ENCODE measurements at places on chromosomes 1 and 21.
A peak's percentile ranks its signal among the peaks of the same experiment; 100 is the strongest.

GRCh38 chr1:34360574-34360973, 183.9 kb downstream of the C1orf94 start:
- DNase-seq: no peak

DNA sequence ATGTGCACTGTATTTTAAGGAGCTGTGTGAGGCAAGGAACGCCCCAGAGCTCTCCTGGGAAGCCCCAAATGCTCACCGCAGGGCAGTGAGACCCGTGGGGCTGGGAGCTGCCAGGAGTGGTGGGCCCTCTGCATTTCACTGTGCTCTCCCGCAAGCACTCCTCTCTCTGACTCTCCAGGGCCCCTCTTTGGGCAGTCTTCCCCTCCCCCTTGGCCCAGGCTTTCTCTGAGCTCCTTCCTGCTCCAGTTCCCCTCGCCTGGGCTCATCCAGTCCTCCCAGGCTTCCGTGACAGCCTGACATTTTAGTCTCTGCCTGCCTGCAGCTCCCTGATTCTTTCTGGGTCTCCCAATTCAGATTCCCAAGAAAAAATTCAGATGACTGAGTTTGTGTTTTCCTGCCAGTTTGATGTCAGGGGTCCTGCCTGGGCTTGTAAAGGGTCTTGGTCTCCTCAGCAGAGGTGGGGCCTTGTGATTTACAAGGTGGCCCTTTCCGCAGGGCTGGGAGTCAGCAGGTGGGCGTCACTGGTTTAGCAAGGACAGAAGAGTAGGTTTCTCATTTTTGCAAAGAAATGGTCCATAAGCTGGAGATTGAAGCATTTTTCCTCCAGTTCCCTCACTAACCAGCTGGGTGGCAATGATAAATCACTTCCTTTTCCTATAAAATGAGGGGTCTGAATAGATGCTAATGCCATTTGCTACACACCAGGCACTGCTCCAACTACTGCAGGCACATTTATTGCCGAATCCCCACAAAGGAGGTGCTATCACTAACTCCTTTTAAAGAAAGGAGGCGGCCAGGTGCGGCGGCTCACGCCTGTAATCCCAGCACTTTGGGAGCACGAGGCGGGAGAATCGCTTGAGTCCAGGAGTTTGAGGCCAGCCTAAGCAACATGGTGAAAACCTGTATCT, 1.9 kb upstream of the CA6 start:
- DNase-seq: no peak

DNA sequence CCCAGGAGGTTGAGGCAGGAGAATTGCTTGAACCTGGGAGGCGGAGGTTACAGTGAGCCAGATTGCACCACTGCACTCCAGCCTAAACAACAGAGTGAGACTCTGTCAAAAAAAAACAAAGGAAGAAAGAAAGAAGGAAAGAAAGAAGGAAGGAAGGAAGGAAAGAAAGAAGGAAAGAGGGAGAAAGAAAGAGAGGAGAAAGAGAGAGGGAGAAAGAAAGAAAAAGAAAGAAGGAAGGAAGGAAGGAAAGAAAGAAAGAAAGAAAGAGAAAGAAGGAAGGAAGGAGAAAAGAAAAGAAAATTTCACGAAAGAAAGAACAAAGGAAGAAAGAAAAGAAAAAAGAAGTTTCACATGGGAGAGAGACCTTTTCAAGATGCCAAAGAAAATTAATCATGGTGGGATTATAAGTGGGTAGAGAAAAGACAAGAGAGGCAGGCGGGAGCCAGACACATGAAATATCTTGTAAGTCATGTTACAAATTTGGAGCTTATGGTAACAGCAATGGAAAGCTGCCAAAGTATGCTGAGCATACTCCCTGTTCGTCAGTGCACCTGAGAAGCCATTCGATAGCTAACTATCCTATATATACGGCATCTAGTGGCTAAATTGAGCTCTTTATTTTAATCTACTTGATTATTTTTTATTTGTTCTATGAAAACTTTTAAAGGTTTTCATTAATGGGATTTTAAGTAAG, 41.3 kb upstream of the TNFSF4 start:
- no peak for DNase-seq

DNA sequence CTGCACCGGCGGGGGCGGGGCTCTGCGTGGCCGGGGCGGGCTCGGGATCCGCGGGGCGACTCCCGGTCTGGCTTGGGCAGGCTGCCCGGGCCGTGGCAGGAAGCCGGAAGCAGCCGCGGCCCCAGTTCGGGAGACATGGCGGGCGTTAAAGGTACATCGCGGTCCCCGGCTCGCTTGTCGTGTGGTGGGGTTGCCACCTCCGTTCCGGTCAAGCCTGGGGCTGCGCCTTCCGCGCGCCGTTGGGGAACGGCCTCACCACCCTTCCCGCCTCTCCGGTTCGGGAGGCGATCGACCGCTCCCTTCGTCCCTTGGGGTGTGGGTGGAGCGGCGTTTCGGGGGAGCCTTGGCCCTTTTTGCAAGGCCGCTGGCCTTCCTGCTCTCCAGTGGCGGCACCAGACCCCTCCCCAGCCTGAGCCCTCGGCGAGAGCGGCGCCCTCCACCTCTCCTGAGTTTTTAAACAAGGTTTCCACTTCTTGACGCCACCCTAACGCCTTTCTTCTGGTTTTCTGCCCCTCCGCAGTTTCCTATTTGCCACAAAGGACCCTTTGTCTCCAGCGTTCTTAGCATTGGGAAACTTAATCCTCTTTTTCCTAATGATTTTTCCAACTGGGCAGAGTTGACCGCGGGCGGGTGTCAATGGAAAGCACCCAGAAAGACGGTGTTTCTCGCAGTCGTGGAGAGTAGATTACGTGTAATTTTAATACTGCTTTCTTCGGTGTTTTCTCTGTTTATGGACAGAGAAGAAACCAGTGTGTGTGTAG, at the start of the genes LEPR and LEPROT:
LEPR (plus strand) TSS at position 79 of the 761 bp plus-strand sequence. CDS start 144,898 bp downstream, outside the sequence.
LEPROT (plus strand) TSS at position 79 of the 761 bp plus-strand sequence; CDS start at position 136, 57 bp downstream.
- DNase-seq: no peak

GRCh38 chr1:6731905-6732304, 30.3 kb upstream of the DNAJC11 start:
- DNase-seq: no peak

DNA sequence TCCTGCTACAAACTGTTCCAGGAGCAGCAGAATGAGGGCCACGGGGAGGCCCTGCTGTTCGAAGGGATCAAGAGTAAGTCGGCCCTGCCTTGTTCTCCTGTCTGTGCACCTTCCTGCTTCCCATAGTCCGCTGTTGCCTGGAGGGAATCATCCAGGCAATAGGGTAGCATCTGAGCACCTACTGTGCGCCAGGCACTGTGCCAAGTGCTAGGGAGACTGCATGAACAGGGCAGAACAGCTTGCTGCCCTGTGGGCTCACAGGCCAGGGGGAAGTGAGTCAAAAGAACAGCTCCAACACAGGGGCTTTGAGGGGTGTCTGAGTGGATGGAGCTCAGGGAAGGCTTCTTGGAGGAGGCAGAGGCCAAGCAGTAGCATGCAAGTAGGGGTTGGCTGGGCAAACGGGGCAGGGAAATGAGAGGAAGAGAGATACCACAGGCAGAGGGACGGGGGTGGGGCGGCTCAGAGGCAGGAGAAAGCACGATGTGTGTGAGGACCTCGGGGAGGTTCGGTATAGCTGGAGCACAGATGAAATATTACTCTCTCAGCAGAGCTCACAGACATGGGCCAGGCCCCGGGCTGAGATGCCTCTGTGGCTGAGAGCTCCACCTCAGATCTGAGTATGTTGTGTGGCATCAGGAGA, 15.5 kb upstream of the PADI6 start:
- peak; percentile 8 for DNase-seq

- no peak for DNase-seq
These were observed 29.1 kb downstream of the THRAP3 start for GRCh38 chr1:36253161-36253862.

- no peak for DNase-seq
These were observed 9.2 kb downstream of the NR5A2 start for GRCh38 chr1:200036619-200037270.

DNA sequence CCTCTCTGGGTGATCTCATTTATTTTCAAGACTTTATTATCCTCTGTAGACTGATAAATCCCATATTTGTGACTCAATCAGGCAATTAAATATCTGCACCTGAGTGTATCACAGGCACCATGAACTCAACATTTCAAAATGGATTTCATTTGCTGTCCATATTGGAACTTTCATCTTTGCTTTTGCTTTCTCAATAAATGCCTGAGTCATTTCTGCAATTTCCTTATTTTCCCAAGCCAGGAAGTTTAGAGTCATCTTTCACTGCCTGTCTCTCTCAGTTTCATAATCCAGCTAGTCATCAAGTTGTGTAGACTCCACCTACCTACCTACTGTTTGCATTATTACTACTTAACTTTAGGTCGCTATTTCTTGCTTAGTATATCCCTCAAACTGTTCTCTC, 540.9 kb downstream of the LMO4 start:
- DNase-seq: no peak

- no peak for DNase-seq
These were observed 52.2 kb upstream of the IRF2BP2 start for GRCh38 chr1:234662148-234662547.

GRCh38 chr21:39071623-39072214, 111.5 kb downstream of the PSMG1 start:
- DNase-seq: no peak

DNA sequence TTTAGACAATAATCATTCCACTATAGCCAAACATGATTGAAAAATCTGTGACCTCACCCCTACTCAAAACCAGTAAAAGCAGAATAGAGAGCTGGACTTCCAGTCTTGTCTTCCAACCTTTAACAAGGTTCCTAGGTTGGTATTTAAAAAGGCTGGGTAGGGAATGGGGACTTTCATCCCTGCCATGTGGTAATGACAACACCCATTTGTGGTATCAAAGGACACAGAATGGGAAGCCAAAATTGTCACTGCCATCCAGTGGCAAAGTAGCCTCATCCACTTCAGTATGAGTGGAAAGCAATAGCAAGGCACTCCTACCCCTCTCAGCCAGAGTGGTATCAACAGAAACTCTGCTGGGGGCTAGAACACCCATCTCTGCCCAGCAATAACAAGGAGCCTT, 33.9 kb downstream of the UCHL5 start:
- DNase-seq: no peak

GRCh38 chr1:201877877-201878401, 10.8 kb upstream of the SHISA4 start:
- DNase-seq: no peak

DNA sequence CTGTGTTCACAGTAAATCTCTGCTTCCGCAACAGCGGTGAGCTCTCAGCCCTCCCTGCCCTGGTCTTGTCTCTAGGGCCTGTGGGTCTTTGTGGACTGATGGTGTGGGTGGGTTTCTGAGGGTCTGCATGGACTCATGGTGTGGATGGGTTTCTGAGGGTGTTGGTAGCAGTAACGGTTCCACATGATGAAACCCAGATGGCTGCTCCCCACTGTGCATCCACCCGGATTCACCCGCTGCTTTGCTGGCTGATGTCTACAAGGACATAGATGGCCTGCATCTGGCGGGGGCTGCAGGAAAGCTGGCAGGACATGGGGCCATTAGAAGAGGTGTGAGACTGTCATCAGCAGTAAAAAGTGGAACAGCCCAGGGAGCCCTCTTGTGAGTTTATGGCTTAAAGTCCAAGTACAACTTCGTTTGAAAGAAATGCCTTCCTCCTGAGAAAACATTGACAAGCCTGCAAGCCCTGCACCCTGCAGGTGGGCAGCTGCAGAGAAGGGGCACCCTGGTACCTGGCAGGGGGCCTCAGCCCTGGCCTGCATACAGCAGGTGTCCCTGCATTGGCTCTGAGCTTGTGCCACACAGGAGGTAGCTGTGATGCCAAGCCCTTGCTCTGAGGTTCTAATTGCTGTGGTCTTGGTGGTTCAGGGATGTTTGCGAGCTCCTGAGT, 156.9 kb upstream of the COL6A1 start:
- no peak for DNase-seq

- DNase-seq: no peak
These were observed 50.9 kb downstream of the TAS1R2 start for GRCh38 chr1:18808550-18808949.

DNA sequence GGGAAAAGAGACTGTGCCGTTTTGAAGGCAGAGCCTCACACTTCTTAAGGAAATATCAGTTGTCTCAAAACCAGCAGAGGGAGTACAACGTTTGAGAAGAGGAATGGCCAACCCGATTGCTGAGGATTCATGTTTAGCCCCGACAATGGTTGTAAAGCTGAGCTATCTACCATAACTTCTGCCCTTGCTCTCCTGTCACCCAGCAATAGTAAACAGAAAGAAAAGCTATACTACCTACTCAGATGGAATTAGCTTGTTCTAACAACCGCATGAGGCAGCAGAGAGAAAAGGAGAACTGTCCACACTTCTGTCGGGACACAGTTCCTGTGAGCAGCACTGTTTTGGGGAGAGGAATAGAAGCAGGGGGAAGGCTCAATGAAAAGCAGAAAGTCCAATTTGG, 91.2 kb downstream of the SLC45A1 start:
- DNase-seq: no peak

- DNase-seq: no peak
These were observed 104.9 kb upstream of the SNX7 start for GRCh38 chr1:98556521-98557158.

DNA sequence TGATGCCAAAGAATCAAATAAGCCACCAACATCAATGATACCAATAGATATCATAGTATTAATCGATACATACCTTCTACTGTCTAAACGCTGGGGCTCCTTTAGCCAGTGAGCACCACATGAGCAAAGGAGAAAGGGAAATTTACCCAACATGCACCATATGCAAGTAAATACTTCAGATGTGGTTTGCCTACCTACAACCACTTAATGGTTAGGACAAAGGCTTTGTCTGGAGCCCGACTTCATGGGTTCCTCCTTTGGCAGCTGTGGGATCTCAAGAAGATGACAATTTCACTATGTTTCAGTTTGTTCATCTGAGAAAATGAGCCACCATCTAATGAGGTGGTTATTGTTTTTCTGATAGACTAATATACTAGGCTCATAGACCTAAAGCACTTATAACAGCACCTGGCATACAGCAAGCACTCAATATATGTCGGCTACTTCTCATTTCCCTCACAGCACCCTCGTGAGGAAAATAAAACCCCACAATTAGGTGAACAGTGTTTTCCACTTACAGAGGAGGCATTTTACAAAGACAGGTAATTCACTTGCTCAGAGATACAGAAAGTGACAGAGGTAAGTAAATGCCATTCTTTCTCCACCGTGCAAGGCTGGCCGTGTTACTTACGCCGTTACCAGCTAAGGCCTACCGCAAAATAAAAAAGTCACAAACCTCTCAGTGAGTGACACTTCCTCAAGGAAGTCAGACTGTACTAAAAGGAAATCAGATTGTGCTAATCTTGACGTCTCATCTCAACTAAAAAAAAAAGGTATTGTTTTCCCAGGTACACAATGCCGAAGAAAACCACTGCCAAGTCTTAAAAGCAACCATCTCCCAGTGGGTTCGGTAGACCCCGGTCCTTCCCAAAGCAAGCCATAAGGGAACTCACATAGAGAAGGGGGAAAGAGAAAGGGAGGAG, 1.6 kb downstream of the TTC13 start:
- DNase-seq: no peak

GRCh38 chr1:88661188-88661587, 22.9 kb upstream of the PKN2 start:
- DNase-seq: no peak
